ENCODE measurements at places on chromosomes 3 and 15.

- DNase-seq: peak; percentile 47
Measured at GRCh38 chr3:127172781-127173515, 20.0 kb upstream of the PRR23E start.

DNA sequence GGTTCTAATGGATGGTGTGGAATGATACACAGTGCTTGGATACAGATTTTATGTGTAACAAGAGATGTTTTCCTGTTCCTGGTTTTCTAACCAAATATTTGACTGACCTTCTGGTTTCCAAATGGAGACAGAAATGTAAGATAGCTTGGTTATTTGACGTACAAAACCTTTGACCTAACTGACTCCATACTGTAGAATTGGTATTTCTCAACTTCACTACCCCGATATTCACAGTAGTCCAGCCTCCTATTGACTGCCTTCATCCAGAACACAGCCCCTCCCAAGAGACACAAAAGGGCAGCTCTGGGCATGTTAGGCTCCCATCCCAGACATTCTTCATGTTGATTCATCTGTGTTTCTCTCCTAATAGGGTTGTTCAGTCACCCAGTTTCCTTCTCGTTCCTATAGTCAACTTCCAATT lies 33.4 kb downstream of the MYO1E start:
- DNase-seq: no peak

DNA sequence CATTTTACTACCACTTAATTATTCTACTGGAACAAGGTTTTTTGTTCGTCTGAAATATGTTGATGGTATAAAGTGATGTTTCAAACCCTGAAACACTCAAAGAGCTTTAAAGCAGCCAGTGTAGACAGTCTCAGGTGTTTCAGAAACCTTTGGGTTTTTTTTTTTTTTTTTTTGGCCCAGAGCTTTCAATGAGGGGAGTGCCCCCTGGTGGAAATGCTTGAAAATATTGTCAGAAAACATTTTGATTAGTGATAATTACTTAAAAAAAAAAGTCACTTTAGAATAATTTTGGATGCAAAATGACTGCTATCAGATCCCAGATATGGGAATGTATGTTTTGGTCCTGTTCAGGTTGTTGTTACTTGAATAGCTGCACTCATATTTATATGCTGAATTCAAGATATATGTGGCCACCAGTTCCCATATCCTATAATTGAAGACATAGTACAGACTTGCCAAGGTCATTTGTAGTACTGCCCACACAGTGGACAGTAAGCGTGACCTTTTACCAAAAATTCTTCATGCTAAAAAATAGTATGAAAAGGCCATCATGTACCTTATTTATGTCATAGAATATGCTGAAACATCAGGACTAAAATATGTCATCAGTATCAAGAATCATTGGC lies 35.9 kb downstream of the SATB1 start:
- peak; percentile 18 for DNase-seq

GRCh38 chr3:179528772-179529171 lies 34.0 kb upstream of the ACTL6A start:
- no peak for DNase-seq

DNA sequence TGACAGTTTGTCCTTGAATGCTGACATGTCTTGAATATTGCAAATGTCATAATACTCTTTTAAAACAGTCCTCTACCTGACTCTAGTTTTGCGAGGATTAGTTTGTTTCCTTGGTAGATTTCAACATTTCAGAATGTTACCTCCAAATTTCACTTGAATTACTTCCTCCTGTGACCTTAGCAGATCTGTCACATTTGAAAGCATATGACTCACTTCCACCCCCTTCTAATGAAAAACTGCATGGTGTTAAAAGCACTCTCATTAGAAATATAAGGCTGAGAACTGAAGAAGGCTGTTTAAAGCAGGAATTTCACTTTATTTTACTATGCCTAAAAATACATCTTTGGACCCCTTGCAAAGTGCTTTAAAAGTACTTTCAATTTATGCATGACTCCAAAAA lies 598.7 kb upstream of the TGFBR2 start:
- no peak for DNase-seq

DNA sequence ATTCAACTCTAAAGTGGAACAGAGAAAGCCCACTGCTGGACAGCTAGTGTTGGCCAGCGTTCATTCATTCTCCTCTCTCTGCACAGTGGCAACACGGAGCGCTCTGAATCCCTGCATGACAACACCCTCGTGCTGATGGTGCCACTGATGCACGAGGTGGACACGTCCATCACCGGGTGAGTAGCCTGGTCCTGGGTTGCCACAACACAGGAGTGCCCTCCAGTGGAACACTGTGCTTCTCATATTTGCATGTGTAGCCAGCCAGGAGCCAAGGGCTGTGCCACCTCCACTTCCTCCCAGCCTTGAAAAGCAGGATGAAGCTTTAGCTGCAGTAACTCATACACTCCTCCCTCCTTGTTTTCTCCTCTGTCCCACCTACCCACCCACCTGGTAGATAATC lies 120.0 kb upstream of the CTDSPL start:
- peak; percentile 45 for DNase-seq

DNA sequence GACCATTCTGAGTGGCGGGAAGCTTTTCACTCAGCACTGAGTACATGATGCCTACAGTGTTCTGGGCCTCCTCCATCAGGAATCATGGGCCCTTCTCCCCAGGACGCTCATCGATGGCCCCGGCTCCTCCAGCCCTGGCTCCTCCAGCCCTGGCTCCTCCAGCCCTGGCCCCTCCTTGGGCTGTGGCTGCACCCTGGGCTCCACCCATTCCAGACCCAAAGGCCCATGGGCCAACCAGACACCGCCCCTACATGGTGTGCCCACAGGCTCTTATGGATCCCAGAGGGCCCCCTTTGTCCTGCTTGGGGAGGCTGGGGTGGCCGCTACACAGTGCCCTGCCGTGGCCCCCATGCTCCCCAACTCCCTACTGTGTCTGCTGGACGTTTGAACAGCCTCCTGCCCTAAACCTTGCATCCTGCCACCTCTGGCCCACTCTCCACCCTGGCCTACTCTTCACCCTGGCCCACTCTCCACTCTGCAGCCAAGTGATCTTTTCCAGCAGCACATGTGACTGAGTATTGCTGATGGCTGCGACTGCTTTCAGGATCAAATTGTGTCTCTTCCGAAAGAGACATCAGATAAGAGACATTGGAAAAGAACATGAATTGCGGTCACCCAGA lies 57.9 kb downstream of the APBA2 start:
- no peak for DNase-seq

DNA sequence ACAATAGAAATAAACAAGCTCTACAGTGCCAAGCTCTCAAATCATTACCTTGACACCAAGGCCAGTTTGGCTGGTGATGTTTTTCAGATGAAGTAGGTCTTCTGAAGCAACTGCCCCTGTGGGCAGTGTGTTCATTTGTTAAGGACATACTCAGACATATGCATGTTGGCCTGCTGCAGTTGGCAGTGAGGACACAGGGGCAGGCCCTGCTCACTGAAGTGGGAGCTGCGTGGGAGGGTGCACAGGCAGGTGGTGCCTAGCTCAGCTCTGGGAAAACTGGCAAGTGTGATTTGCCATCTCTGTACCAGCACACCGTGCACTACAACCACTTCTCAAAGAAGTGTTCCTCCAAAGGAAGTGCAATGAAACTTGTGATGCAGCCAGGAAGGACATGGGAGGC lies 28.5 kb upstream of the SNRK start:
- DNase-seq: no peak

- DNase-seq: no peak
Measured at GRCh38 chr3:119395923-119396358, 67.5 kb downstream of the TMEM39A start.

DNA sequence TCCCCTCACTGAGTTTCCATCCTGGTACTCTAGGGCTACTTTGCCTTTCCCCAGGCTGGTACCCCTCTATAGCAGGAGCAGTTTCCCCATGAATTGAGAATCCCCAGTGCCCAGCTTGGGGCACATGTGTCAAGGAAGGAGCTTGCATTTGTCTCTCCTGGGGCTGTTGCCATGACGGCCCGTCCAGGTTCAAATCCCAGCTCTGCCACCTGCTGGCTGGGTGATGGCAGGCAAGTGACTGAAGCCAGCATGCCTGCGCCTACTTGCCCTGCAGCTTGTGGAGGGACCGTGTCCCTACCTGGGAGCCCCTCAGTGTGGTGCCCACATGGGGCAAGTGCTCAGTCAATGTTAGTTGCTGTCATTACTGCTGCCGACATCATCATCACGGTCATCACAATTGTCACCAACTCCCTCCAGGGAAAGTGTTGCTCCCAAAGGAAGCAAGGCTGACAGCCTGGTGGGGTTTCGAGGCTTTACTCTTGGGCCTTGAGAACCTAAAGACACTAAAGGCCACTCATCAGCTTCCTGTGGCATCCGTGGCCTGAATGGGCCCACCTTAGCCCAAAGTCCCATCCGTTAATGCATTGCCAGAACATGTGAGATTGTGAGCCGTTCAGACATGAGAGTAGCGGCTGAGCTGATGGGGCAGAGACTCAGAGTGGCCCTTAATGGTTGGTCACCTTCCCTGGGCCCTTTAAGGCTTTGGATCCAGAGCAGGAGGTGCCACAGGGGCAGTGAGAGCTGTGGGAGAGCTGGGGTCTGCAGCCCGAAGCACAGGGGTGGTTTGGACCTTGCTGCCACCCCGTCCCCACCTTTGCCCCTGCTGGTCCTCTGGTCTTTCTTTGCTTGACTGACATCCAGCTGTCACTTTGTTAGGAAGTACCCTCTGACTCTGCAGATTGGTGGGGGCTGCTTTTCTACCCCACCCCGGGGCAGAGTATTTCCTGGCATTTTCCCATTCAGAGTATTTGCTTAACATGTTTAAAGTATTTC lies 144.4 kb downstream of the DNAJB8 start:
- no peak for DNase-seq

GRCh38 chr15:75508840-75509532 lies 57.5 kb upstream of the SIN3A start:
- no peak for DNase-seq

DNA sequence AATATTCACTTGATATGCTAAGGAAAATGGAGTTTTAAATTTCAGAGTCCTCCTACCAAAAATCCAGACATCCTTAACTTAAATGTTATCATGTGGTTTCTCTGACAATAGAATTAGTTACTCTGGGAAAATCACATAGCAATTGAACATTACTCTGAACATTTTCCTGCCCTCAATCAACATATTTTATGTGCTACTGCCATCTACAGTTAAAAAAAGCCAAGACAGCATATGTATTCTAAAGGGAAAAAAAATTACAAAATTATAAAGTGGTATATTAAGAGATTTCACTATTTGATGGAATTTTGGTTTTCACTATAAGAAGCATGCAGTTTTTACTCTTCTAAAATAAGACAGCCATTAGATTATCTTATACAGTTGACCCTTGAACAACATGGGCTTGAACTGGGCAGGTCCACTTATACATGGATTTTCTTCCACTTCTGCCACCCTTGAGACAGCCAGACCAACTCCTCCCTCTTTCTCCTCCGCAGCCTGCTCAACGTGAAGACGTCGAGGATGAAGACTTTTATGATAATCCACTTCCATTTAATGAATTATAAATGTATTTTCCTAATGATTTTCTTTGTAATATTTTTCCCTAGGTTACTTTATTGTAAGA lies 122.3 kb downstream of the ATP1B3 start:
- DNase-seq: no peak

GRCh38 chr3:31561891-31562290 lies 29.2 kb downstream of the STT3B start:
- DNase-seq: no peak

- DNase-seq: no peak
Measured at GRCh38 chr15:45180201-45180600, 7.6 kb downstream of the SHF start.

DNA sequence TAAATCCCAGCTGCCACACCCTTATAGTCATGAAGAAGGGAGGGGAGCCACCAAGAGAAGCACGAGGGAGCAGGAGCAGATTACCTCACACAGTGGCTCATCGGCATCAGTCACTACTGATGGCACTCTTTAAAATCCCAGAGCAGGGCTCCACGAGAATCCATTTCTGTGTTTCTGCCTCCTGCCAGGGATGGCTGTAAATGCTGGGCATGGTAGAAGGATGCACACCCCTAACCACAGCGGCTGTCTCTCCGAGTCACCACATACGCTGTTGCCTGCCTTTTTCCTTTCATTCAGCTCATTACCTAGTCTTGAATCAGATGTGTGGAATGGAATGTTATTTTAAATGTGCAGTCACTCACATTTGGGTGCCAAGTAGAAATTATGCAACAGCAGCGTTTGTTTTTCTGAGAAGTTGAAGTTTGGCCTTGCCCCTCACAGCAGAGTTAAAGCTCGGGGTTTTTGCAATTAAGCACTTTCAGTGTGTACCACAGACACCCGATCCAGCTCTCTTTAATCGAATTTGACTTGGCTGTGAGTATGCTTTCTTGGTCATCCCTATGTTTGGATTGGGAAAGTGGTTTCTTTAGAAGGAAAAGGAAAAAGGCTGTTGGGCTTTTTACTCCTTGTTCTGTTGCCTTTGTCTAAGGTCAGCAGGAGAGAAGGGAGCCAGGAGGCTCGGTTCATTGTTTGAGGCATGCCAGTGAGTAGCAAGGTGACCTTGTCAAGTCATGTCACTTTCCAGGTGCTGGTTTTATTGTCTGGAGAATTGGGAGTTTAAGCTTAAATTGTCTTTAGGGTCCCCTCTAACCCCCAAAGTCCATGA lies 284.2 kb upstream of the TPM1 start:
- DNase-seq: no peak

DNA sequence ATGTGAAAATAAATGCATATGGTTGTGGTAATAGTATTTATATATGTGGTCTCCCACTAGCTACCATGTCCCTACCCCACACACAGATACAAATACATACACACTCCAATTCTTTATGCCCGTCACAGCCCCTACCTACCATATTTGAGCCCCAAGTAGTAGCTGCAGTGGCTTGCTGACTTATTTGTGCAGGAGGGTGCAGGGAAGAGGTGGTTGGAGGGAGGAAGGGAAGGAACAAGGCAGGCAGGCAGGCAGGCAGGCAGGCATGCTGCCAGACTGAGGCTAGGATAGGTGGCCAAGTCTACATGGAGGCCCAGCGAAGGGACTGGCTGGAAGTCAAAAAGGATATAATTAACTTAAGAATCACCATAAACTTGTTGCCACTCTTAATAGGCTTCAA lies 82.9 kb downstream of the SCN11A start:
- no peak for DNase-seq

- DNase-seq: no peak
Measured at GRCh38 chr15:47839233-47839825, 122.0 kb downstream of the SEMA6D start.

DNA sequence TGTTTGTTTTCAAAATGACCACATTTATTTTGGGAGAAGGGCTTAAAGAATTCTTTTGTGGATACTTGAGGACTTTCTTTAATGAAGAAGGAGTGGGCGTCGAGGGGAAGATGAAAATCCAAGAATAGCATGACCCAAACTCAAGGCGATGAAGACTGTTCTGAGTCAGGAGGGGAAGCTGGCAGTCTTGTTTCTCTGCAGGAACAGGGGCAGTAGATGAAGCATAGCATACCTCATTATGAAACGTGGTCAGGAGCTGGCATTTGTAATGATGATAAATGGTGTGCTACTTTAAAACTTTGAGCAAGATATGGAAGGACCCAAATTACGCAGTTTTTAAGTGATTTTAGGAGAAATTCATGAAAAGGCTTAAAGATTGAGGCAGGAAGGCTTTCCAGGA lies 549.0 kb downstream of the IGSF11 start:
- DNase-seq: no peak

All from NCI-H2029 treated with DMSO at 0.1 percent for 48 hours (cell line).